Parietal lobe (tissue), 2 donors: ENCODE measurements at places on chromosomes 11 and 22. TPM values are rescaled to one million over a fixed set of nuclear protein-coding genes. Genes with fewer than 3 reads are reported as not detected.

PDE2A gene
- total RNA-seq: 98.0 TPM

CCDC134 gene
- 11.0 TPM for total RNA-seq

AGBL2 gene
- 0.63 TPM for total RNA-seq

ZNF215 gene
- 6.3 TPM for total RNA-seq

CCDC179 gene
- not detected for total RNA-seq

MMP27 gene
- not detected for total RNA-seq

TEX12 gene
- total RNA-seq: 2.2 TPM

CTSW gene
- total RNA-seq: not detected

APOBEC3A gene
- not detected for total RNA-seq

UBQLN3 gene
- total RNA-seq: 1.3 TPM

C22orf23 gene
- total RNA-seq: 0.63 TPM

TENM4 gene
- total RNA-seq: 192 TPM

MAPK11 gene
- total RNA-seq: 41.6 TPM

VPREB1 gene
- not detected for total RNA-seq

UBQLNL gene
- total RNA-seq: 1.9 TPM

TMEM138 gene
- total RNA-seq: 43.2 TPM

TRIM66 gene
- total RNA-seq: 6.9 TPM

COMMD9 gene
- total RNA-seq: 48.5 TPM

SCGB2A2 gene
- not detected for total RNA-seq

PLAAT5 gene
- 1.9 TPM for total RNA-seq

GLB1L2 gene
- 2.2 TPM for total RNA-seq

UBE4A gene
- total RNA-seq: 59.5 TPM

BDNF gene
- 2.8 TPM for total RNA-seq

LMO2 gene
- 12.2 TPM for total RNA-seq

DDTL gene
- total RNA-seq: 2.5 TPM

PLAAT2 gene
- not detected for total RNA-seq

OPCML gene
- 76.7 TPM for total RNA-seq

APOL3 gene
- total RNA-seq: 0.94 TPM

POU2F3 gene
- not detected for total RNA-seq
